Peyer's patch (tissue), 4 donors: ENCODE measurements at places on chromosomes 2 and 18. TPM values are rescaled to one million over a fixed set of nuclear protein-coding genes. Genes with fewer than 3 reads are reported as not detected.
A peak's percentile ranks its signal among the peaks of the same experiment; 100 is the strongest.

GRCh38 chr2:128217671-128218070 is 101.0 kb downstream of the HS6ST1 start:
- DNase-seq, result no peak

GRCh38 chr2:172311921-172312345 is 115.5 kb upstream of the ITGA6 start:
- no peak for DNase-seq

DNA sequence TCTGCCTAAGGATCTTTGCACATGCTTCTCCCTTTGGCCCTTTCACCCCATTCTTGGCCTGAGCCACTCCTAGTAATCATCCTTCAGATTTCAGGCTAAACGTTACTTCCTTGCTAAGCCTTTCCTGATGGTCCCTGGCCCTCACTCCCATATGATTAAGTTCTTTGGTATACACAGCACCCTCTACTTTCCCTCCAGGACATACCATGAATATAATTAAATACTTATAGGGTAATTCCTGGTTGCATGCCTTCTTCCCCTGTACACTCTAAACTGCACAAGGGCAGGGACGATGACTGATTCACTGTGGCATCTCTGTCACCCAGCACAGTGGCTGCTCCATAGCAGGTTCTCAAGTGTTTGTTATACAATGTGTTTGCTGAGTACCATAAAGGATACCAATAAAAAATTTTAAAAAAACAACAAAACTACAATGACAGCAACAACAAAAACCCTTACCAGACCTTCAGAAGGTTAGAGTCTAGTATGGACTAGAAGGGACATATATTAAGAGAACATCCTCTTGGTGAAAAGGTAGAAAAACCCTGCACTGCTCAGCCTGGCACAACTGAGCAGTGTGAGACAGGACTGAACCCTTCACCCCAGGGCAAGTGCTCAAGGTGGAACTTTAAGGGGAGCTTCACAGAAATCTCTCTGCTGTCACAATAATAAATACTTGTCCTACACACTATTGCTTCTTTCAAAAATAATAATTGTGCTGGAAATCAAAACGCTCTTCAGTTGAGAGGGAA is 76.2 kb downstream of the AAK1 start:
- DNase-seq, result no peak

- no peak for DNase-seq
Observed at GRCh38 chr18:8522756-8523155, 86.5 kb upstream of the RAB12 start.

- no peak for DNase-seq
Observed at GRCh38 chr18:2964361-2965010, 48.5 kb downstream of the LPIN2 start.

DNA sequence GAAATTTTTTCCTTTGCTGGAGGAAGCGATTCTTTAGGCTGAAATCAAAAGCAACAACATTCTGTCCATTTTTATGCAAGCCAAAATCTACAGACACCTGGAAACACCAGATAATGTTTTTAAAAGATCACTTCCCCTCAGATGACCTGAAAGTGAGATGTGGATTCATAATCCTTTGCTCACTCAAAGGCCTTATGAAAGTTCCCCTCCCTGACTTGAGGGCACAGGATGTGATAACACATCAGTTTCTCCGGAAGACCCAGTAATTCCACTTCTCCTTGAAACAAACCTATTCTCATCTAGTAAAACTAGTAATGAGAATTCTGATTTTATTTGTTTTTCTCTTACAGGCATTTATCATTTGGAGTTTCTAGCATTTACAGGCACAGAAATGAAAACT is 218.3 kb upstream of the RND3 start:
- no peak for DNase-seq

DNA sequence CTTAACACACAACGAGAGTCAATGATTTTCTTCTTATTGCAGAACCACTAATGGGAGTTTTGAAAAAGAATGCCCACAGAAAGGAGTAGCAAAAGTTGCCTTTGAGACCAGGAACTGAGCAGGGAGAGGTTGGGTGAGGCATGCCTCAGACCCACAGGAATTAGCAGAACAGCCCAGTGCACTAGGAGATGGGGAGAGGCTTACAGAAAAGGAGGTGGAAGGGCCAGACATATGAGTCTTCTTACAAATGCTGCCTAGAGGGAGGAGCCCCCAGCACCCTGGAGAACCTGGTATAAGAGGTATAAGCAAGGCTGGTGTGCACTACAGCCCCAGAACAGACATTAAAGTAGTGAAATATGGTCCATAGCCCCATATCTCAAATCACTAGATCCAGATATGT is 162.0 kb downstream of the DTNA start:
- no peak for DNase-seq

DNA sequence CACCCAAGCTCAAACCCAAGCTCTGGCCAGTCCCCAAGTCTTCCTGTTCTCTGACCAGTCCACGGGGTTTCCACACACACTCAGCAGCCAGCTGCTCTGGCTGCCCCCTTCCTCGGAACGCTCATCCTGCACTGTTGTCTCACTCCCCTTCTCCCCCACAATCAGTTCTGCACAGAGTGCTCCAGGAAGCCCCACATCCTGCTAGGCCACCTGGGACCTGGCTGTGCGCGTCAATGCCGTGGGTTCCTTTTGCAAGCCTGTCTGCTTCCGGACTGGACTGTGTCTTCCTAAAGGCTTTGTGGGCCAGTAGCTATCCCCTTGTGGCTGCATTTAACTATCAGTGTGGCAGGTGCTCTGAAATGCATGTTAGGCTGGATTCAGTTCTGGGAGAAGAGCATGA is 605.0 kb upstream of the RAB6C start:
- no peak for DNase-seq

- DNase-seq, result peak; percentile 29
Observed at GRCh38 chr18:26547646-26548414, 523 bp downstream of the KCTD1 start.

GRCh38 chr2:392926-393280 is 105.0 kb upstream of the ALKAL2 start:
- no peak for DNase-seq

DNA sequence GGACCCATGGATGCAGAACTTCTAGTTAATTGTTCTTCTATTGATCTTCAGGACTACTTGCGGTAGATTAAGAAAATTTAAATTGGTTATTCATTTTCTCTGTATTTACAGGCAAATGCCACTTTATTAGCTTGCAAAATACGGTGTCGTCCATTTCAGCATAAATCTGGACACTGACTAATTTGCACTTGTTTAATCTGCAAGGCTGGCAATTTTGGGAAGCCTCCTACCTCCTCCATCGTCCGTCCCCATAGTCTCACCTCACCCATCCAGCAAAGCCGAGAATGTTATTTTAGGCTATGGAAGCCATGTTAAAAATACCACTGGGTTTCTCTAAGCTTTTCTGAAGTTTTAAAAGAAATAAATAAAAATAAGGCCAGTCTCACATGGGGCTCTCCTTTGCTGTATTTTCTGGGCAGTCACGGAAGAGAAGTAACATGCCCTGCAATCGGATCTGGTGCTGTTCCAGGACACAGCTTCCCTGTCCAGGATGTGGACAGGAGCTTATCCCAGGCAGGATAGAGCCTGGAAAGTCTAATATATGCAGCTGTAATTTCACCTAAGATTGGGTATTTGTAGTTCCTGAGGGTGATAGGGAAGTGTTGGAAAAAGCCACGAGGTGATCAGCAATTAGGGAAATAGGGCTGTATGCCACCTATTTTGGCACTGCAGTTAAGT is 17.4 kb downstream of the TMEM178A start:
- DNase-seq, result no peak

DNA sequence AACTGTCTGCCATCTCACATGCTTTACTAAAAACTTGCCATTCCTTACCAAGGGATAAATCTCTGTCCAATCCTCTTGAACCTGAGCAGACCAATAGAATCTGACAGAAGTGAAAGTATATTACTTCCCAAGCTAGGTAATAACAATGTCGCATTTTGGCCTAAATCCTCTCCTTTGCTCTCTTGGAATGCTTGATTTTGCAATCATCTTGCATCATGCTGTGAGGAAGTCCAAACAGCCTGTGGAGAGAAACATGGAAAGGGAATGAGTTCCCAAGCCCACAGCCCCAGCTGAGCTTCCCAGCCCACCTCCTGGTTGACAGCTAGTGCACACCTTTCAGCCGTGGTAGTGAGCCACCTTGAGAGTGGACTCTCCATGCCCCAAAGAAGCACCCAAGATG is 540.6 kb downstream of the STK39 start:
- no peak for DNase-seq

DNA sequence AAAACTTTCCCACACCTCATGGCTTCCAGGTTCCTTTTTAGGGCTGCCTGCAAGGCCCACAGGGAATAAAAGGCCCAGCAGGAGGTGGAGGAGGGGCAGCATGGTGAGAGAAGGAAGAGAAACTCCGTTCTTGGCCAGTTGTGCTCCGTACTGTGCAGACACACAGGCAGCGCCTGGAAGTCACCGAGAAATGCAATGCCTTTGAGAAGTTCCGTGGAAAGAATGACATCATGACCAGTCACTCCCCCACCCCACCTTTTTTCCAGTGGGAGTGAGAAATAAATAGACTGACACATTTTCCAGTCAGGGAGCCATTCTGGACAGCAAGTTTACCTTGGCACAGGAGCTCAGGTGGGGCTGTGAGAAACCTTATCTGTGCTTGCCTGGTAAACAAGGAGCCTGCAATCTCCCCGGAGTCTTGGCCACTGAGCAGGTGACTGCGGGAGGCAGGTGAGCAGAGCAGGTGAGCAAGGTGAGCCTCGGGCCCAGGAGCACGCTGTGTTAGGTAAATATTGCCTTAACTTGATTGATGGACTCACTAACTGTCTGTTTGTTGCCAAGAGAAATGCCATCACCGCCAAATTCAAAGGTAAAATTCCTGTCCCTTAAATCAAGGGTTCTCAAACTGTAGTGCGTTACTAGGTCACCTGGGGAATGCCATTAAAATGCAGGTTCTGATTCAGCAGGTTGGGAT is 13.5 kb upstream of the LBH start:
- peak; percentile 79 for DNase-seq

DNA sequence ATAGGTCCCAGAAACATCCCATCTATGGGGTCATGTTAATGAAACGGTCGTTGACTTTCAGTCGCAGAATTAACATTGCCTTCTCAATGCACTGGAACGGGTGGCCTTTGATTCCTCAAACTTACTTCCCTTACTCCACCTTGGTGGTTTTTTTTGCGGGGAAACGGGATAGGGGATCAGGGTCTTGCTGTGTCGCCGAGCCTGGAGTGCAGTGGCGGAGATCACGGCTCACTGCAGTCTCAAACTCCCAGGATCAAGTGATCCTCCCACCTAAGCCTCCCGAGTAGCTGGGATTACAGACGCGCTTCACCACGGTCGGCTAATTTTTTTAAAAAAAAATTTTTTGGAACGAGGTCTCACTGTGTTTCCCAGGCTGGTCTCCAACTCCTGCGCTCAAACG is 754 bp downstream of the ATG16L1 start:
- no peak for DNase-seq

- no peak for DNase-seq
Observed at GRCh38 chr2:198004173-198004572, 199.8 kb downstream of the PLCL1 start.

CGREF1 gene
- not detected for total RNA-seq

DTNA gene
- total RNA-seq, result 30.5 TPM

SLC8A1 gene
- total RNA-seq, result 41.7 TPM

NGEF gene
- total RNA-seq, result 88.1 TPM

LONRF2 gene
- 3.1 TPM for total RNA-seq
